ENCODE measurements at places on chromosomes 1 and 21.

DNA sequence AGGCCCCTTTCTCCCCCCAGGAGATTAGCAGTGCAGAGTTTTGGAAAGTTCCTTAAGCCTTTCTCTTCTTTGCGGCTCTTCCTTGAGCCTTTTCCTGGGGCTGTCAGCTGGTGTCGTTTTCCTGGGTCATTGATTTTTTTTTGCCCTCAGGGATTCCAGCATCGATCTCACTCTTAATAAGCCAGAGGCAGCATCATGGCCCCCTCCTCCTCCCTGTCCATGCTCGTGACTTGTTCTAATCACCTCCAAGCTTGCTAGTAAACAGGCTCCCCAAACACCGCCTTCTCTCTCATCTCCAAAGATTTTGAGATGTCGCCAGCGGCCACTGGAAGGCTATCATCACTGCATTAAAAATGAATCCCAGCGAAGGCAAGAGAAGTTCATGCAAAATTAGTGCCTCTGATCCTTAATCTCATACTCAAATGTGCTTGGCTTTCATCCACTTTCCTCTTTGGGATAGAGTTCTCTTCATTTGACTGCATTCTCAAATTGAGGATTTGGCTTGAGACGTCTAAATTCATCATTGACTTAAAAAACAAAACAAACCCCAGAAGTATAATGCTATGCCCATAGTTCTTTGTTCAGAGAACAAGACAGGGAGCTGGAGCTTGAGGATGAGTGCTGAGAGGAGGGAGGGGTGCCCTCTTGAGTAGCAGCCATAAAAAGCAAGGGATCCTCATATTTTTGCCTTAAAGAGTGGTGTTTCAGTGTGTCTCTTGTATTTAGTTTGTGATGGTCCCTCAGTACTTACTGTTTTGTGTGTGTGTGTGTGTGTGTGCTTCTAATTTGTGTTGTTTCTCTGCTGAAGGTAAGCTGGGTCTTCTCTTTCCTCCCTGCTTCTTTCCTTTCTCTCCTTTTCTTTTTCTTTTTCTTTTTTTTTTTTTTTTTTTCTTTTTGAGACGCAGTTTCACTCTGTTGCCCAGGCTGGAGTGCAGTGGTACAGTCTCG, 3.2 kb downstream of the EVA1C start:
- DNase-seq = no peak

DNA sequence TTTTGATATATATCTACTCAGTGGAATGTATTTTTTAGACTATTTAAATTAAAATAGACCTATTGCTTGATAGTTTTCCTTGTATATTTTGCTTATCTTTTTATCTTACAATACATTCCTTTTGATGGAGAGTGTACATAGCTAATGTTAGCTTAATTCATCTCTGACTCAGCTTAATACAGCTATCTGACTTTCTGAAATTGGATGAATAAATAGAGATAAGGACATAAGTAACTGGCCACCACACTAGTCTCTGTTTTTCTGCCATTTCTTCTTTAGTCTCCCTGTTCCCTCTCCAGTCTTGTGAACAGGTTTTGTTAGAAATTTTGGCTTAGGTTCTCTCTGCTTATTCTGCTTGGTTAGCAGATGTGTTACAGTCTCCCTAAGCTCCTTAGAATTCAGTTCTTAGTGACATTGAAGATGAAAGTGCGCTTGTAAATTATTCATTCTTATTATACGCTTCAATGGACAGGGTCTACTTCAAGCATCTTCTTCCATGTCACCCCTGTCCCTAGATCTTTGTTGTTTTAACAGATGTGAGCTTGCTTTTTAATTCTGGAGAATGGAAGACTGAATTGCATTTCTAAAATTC, 59.6 kb downstream of the XPR1 start:
- no peak for DNase-seq

- no peak for DNase-seq
Observed at GRCh38 chr1:174815474-174815908, 184.3 kb upstream of the CACYBP start.

DNA sequence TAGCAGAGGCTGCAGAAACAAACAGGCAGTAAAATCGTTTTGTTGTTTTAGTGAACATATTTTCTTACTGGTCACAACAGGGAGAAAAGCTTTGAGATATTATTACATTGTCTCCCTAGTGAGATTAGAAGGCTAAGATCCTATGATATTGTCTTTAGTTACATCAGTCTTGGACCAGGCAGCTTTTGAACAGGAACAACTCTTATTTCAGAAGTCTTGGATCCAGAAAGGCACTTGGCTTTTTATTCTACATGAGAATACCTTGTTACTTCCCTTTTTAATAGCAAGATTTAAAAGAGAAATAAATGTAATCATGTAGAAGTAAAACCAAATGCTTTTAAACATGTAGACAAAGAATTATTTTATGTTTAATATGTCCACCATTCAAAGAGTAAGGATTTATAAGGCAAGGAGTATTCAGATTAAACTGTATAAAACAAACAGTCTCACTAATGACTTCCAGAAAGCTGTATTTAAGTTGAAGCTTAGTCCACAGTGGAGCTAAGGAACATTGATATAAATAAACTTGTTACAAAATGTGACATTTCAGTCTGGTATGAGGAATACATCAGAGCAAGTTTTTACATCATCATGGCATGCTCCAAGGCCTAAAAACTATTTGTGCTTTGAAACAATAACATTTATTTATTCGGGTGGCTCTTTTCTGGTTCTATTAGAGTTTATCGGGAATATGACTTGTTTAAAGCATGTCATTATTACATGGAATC, 72.2 kb downstream of the PHTF1 start:
- no peak for DNase-seq

- no peak for DNase-seq
Observed at GRCh38 chr1:171929121-171929520, 87.8 kb downstream of the DNM3 start.

DNA sequence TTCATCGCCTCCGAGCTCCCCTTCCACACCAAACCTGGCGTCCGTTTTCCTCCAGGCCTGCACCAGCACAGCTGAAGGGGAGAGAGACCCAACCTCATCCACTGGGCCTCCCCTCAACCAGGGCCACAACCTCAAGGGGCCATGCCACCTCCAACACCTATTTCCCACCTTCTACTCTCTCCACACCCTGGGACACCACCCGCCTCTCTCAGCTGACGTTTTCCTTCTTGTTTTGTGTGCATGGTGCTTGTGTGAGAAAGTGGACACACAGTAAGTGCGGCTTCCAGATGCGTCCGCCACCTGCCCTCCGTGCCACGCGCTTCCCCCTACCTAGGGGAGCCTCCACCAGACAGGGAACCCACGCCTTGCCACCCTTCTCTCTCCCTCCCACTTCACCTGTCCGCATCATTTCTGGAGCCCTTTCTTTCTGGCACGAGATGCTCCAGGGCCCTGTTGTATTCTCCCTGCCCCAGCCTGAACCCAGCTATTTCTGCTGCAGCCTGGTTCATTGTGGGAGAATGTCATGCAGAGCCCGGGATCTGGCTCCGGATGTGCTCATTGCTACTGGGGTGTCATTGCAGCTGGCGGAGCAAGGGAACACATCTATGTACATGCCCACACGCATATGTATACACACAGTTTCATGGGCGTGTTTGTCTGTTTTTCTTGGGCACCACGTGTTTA, 1.3 kb upstream of the GNB1 start:
- DNase-seq = no peak

DNA sequence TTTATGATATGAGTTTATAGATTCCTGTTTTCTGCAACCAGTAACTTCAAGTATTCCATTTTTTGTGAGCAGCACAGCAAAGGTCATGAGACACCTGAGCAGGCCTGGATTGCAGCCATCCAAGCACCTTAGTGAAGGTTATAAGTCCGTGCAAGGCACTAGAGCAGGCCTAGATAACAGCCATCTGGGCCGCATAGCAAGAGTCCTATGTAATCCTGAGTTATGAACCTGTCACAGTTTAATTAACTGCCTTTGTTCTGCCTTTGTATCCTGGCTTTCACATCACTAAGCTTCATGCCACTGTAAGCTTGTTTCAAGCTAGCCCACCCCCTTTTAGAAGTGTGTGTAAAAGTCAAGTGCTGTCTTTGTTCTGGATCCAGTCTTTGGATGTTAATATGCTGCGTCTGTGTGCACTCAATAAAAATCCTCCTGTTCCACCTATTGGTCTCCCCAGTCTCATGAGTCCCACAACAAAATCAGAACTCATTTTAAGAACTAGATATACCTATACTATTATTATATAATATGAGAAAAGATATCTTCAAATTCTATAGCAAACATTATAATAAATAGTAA, 556.2 kb upstream of the CHRM3 start:
- no peak for DNase-seq

DNA sequence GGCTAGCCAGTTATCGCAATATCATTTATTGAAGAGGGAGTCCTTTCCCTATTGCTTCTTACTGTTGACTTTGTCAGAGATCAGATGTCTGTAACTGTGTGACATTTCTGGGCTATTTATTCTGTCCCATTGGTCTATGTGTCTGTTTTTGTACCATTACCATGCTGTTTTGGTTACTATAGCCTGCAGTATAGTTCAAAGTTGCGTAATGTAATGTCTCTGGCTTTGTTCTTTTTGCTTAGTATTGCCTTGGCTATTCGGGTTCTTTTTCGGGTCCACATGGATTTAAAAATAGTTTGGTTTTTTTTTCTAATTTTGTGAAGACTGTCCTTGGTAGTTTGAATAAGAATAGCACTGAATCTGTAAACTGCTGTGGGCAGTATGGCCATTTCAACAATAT, 273.7 kb downstream of the SDCCAG8 start:
- no peak for DNase-seq

GRCh38 chr1:183467687-183468086, 4.6 kb upstream of the SMG7 start:
- no peak for DNase-seq

DNA sequence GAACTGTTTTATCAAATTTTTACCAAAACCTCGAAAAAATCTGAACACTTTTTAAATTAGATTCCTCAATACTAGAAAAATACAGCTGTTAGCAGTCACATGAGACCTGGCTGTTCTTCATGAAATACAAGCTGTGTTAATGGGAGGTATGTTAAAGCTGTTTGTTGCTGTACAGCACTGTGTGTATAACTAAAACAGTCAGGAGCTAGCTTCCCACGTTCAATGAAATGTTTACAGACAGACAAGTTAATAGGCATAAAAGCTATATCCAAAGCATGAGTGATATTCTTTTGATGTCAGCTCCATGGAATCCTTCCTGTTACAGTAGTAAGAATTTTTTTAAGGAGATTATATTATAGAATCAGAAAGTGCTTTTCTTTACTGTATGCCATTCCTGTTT, 223.2 kb upstream of the FOXD3 start:
- no peak for DNase-seq

GRCh38 chr1:227937031-227937837, 10.5 kb downstream of the WNT9A start:
- peak; percentile 79 for DNase-seq

DNA sequence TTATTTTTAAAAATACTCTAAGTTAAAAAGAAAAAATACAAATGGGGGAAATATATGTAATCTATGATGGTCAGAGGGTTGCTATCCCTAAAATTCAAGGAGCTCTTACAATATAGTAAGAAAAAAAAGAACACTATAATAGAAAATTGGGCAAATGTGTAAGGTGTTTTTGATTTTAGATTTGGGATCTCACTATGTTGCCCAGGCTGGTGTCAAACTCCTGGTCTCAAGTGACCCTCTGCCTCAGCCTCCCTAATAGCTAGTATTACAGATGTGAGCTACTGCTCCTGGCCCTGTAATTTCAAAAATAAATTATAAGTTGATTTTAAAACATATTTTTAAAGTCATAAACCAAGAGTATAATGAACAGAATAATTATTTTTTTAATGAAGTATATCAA, 45.9 kb downstream of the CDC42BPA start:
- DNase-seq = no peak

DNA sequence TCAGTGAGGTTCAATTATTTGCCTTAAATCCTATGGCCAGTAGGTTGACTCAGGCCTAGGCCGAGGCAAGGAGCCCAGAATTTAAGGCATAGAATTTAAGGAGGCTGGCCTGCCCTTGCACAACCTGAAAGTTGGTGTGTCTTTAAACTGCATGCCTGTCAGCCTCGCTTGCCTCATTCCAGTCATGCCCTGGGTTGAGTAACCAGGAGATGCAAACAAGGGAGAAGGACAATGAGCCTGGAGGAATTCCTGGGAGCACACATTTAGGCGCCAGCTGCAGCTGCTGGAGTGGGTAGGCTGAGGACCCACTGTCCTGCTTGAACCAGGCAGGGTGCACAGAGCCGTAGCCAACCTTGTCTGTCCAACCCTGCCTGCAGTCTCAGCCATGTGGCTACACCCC, 11.7 kb downstream of the CD2 start:
- no peak for DNase-seq

DNA sequence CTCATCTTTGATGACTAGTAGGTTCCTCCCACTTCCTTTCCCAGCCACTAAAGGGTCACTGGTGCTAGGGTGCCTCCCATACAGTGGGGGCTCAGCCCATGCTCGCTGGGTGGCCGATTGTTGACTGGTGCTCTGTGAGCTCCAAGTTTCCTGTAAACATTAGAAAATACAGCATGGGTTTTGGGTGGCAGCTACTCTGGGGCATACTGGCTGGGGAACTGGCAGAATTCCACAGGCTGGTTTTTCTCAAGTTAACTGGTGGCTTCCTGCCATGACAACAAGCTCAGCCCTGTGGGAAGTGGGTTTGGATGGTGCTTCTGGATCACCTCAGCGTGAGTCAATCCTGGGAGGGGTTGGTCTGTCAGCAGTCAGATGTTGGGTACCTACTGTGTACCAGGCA, 28.7 kb upstream of the CRNN start:
- no peak for DNase-seq

GRCh38 chr1:160340866-160341265, 2.2 kb downstream of the COPA start:
- no peak for DNase-seq

- peak; percentile 66 for DNase-seq
Observed at GRCh38 chr1:2555634-2556276, 416 bp upstream of the TNFRSF14 start.
